Caco-2 (cell line): ENCODE measurements at places on chromosomes 4 and X. TPM values are rescaled to one million over a fixed set of nuclear protein-coding genes. Genes with fewer than 3 reads are reported as not detected.

DNA sequence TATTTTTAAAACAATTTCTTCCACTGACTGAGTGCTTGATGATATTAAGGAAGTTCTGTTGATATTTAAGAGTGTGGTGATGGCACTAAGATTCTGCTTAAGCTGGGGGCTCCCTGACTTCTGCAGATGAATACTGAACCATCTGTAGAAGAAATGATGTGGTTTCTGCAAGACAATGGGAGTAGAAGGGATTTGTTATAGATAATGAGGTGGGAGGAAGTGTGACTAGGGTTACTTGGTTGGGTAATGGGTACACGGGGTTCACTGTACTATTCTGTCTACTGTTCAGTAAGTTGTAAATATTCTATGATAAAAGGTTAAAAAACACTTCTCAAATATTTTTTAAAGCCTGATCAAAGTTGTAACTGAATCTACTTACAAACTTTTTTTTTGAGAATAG lies 60.9 kb upstream of the TXK start:
- H3K27me3 ChIP-seq, result no peaks in the 10 kb centered on the region
- H3K4me1 ChIP-seq, result no peaks in the 10 kb centered on the region
- no peak overlapping the region for H3K4me3 ChIP-seq
- no peak overlapping the region for H3K27ac ChIP-seq
- H3K36me3 ChIP-seq, result no peaks in the 10 kb centered on the region

The MMRN1 gene
- total RNA-seq, result not detected in 2 replicates

The CBLL2 gene
- not detected in 2 replicates for total RNA-seq

DNA sequence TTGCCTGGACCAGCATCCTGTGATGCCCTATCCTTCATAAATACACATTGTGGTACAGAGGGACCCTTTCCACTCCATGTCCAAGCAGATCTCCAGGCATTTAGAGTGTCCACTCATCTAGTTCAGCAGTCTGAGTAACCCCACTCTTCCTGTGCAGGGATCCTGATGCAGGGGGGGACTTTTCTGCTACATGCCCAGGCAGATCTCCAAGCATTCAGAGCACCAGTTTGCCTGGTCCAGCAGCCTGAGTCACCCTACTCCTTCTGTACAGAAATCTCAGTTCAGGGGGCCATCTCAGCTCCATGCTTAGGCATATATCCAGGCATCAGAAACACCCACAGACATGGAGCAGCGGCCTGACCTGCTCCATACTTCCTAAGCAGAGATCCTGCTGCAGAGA lies 1089.8 kb downstream of the FAT4 start:
- no peaks in the 10 kb centered on the region for H3K4me1 ChIP-seq
- H3K27ac ChIP-seq, result no peak overlapping the region
- DNase-seq, result no peak
- H3K4me3 ChIP-seq, result no peak overlapping the region
- H3K27me3 ChIP-seq, result no peaks in the 10 kb centered on the region
- no peaks in the 10 kb centered on the region for H3K36me3 ChIP-seq

DNA sequence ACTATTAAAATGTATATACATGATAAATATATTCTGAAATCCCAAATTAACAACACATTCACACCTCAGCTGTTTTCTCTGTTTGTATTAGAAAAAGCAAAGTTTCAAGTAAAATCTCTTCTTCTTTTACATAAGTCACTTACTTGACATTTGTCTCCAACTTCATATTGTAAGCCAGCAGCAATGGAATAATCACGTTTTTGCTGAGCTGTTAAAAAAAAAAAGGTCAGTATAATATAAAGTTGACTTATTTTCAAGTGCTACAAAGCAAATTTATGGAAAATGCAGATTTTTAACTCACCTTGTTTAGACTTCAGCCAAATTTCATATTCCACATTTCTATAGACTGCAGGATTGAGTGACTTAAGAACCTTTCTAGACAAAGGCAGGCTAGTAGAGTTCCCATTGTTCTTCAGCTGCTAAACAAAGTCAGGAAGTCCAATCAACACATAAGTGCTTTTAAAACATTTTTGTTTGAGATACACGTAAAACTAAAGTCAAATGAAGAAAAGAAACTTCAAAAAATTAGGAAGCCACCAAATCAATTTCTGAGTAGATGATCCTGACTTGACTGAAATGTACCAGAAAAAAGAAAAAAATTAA lies 25.0 kb downstream of the OTUD4 start:
- H3K36me3 ChIP-seq, result no peaks in the 10 kb centered on the region
- DNase-seq, result no peak
- H3K4me1 ChIP-seq, result no peaks in the 10 kb centered on the region
- no peak overlapping the region for H3K27ac ChIP-seq
- no peak overlapping the region for H3K4me3 ChIP-seq
- H3K27me3 ChIP-seq, result no peaks in the 10 kb centered on the region

DNA sequence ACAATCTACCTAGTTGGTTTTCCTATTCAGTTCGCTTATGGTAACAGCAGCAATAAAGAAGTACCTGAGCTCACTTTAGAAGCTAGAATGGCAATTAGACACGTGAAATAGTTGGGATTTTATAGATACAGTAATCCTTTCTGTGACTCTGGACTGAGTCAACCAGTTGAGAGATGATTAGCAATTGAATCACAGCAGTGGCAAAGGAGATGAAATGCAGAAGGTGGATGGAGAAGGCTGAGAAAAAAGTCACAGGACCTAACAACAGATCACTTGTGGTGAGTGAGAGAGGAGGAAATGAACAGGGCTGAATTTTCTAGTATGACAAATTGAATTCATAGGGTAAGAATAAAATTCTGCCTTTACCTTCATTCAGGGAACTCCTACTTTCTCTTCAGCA lies 197.1 kb upstream of the MAGEB18 start:
- no peak overlapping the region for H3K27ac ChIP-seq
- H3K4me1 ChIP-seq, result no peaks in the 10 kb centered on the region
- no peak overlapping the region for H3K4me3 ChIP-seq
- DNase-seq, result no peak

The IL2RG gene
- total RNA-seq, result 5.1 and 9.6 TPM in 2 replicates

The CPZ gene
- 5.2 and 7.7 TPM in 2 replicates for total RNA-seq

DNA sequence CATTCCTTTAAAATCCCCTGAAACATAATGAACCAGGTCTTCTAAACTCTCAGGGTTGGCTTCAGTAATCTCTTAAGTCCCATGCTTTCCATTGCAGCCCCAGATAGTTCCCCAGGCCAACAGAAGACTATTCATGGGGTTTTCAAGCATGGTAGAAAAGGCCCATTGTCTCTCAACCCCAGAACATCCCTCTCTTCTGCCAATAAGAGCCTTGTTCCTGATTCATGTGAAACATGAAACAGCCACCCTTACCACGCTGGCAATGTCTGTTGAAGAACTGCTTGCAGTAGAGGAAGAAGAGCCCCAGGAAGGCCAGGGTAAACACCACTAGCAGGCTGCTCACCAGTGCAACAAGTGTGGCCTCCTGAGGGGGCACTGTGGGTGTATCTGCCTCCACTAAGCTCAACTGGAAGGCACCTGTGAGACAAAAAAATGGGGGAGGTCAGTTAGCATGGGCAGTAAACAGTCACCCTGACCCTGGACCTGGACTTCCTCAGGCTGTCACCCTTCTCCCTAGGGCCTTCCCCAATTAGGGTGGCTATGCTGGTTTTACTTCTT lies 36.4 kb downstream of the EDA2R start:
- H3K4me3 ChIP-seq, result no peak overlapping the region
- no peaks in the 10 kb centered on the region for H3K27me3 ChIP-seq
- no peaks in the 10 kb centered on the region for H3K4me1 ChIP-seq
- no peak for DNase-seq

DNA sequence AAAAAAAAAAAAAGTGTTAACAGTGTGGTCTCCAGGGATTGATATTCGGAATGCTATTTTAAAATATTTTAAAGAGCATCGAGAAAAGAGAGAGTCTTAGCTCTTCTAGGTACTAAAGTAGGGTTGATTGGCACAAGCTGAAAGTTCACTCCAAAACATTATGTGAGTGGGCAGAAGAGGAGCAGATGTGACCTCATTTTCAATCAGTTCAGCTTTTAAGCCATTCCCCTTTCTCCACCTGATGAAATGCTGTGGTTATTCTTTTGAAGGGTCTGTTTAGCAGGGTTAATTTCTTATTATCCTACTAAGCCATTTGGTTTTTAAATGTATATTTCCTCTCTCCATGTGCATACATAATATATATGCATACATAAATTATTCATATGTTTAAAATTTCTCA lies 69.2 kb downstream of the GALNT7 start:
- no peaks in the 10 kb centered on the region for H3K27me3 ChIP-seq
- H3K4me3 ChIP-seq, result no peak overlapping the region
- no peaks in the 10 kb centered on the region for H3K36me3 ChIP-seq
- no peak for DNase-seq
- no peak overlapping the region for H3K27ac ChIP-seq
- H3K4me1 ChIP-seq, result no peaks in the 10 kb centered on the region

DNA sequence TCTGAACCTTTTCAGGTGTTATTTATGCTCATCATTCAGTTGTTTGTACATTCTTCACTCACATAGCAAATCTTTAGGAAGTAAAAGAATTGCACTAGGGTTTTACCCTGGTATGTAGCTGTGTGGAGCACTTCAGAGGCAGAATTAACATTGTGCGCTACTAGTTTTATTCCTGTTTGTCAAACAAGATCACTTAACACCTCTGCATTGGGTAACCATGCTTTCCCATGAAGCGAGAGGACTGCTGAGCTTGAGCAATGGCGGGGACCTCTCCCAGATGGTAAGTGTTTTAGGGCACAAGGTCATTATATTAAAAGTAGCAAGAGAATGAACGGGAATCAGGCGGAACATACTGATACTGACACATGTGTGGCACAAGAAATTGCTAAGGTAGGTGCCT lies 59.2 kb downstream of the SHROOM3 start:
- H3K27ac ChIP-seq, result no peak overlapping the region
- H3K4me3 ChIP-seq, result no peak overlapping the region
- H3K27me3 ChIP-seq, result no peaks in the 10 kb centered on the region
- peaks cover 19% of the 10 kb centered on the region for H3K4me1 ChIP-seq

- H3K36me3 ChIP-seq, result no peaks in the 10 kb centered on the region
- H3K4me3 ChIP-seq, result no peak overlapping the region
- H3K4me1 ChIP-seq, result peaks cover 6% of the 10 kb centered on the region; the same call in 1 of the 2 replicates
- no peak overlapping the region for H3K27ac ChIP-seq
- H3K27me3 ChIP-seq, result no peaks in the 10 kb centered on the region
- DNase-seq, result no peak
These were observed 5.8 kb downstream of the CMC4 start for GRCh38 chrX:155065035-155065734.

The IDUA gene
- 26.4 and 26.9 TPM in 2 replicates for total RNA-seq

The TCP11X2 gene
- total RNA-seq, result not detected in 2 replicates

- H3K4me1 ChIP-seq, result no peaks in the 10 kb centered on the region
- H3K27me3 ChIP-seq, result no peaks in the 10 kb centered on the region
- no peak for DNase-seq
- no peak overlapping the region for H3K27ac ChIP-seq
- H3K36me3 ChIP-seq, result no peaks in the 10 kb centered on the region
These were observed 1974.7 kb downstream of the ARAP2 start for GRCh38 chr4:34269613-34270012.

DNA sequence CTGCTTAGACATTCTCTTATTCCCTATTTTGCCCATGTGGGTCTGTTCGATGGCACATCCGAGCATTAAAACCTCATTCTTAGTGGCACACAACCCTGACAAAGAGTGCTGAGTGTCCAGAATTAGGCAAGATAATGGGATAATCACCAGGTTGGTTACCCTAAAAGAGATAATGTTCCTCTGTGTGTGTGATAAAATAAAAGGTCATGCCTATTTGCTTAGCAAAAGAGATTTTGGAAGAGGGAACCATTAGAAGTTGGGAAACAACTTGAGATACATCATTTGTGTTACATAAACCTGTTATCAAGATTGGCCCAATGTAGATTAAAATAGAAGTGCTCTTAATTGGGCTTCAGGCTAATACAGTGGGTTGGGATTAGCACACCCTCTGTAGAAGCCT lies 182.7 kb downstream of the NWD2 start:
- no peak for DNase-seq

The CEP44 gene
- 18.5 and 20.0 TPM in 2 replicates for total RNA-seq

The CPLX1 gene
- total RNA-seq, result 20.5 and 20.9 TPM in 2 replicates

GRCh38 chrX:105821471-105822121 lies 743 bp upstream of the NRK start:
- DNase-seq, result peak; percentile 47
- H3K27ac ChIP-seq, result no peak overlapping the region
- H3K36me3 ChIP-seq, result no peaks in the 10 kb centered on the region
- no peaks in the 10 kb centered on the region for H3K27me3 ChIP-seq
- no peak overlapping the region for H3K4me3 ChIP-seq

- no peaks in the 10 kb centered on the region for H3K36me3 ChIP-seq
- H3K27me3 ChIP-seq, result no peaks in the 10 kb centered on the region
- no peak overlapping the region for H3K27ac ChIP-seq
- H3K4me3 ChIP-seq, result no peak overlapping the region
These were observed 139.8 kb upstream of the VCX3A start for GRCh38 chrX:6674734-6675133.

GRCh38 chr4:138162259-138162658 lies 79.9 kb downstream of the SLC7A11 start:
- no peak for DNase-seq
- H3K4me1 ChIP-seq, result no peaks in the 10 kb centered on the region
- H3K27me3 ChIP-seq, result no peaks in the 10 kb centered on the region
- no peak overlapping the region for H3K4me3 ChIP-seq
- H3K27ac ChIP-seq, result no peak overlapping the region

DNA sequence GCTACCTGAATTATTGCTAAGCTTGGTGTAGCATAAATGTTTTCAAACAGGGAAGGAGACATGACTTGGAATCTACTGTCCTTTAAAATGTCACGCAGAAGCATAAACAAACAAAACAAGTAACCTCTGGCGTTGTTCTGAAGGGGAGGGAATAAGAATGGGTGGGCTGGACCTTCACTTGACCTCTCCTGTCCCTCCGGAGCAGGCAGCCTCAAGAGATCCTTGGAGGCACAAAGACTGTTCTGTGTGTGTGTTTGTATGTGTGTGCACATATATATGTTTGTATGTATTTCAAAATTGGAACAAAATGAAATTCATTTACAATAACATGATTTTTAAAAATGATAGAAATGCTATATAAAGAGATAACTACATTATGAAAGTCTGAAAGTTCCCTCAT lies 91.3 kb upstream of the DCLK2 start:
- no peaks in the 10 kb centered on the region for H3K36me3 ChIP-seq
- no peaks in the 10 kb centered on the region for H3K27me3 ChIP-seq
- no peak overlapping the region for H3K4me3 ChIP-seq
- no peaks in the 10 kb centered on the region for H3K4me1 ChIP-seq
- no peak for DNase-seq

- H3K4me1 ChIP-seq, result peaks cover 16% of the 10 kb centered on the region; the same call in 1 of the 2 replicates
- DNase-seq, result peak; percentile 92
- H3K27me3 ChIP-seq, result no peaks in the 10 kb centered on the region
These were observed at the start of gene SYP for GRCh38 chrX:49199906-49200771. Gene SYP, minus strand, starts transcription at chrX:49200193. Its CDS starts 7 bp downstream, at chrX:49200186.

The ENAM gene
- not detected in 2 replicates for total RNA-seq

The CISD2 gene
- total RNA-seq, result 54.0 and 58.6 TPM in 2 replicates

- H3K36me3 ChIP-seq, result no peaks in the 10 kb centered on the region
- no peak for DNase-seq
- no peak overlapping the region for H3K27ac ChIP-seq
These were observed 519.5 kb downstream of the BCOR start for GRCh38 chrX:39577985-39578869.

- no peaks in the 10 kb centered on the region; the same call in 1 of the 2 replicates for H3K27me3 ChIP-seq
- H3K4me3 ChIP-seq, result no peak overlapping the region
- no peaks in the 10 kb centered on the region for H3K4me1 ChIP-seq
- no peak for DNase-seq
- H3K36me3 ChIP-seq, result no peaks in the 10 kb centered on the region
These were observed 35.4 kb upstream of the PPA2 start for GRCh38 chr4:105509291-105509690.

The MID1 gene
- total RNA-seq, result 54.0 and 61.3 TPM in 2 replicates

The TIGD4 gene
- 0.95 and 1.0 TPM in 2 replicates for total RNA-seq

- no peak for DNase-seq
- H3K4me1 ChIP-seq, result no peaks in the 10 kb centered on the region
- H3K27me3 ChIP-seq, result no peaks in the 10 kb centered on the region
- H3K27ac ChIP-seq, result no peak overlapping the region
These were observed 584.2 kb upstream of the FTHL17 start for GRCh38 chrX:31656013-31656412.

- no peak overlapping the region for H3K4me3 ChIP-seq
- no peak for DNase-seq
- H3K27me3 ChIP-seq, result no peaks in the 10 kb centered on the region; the same call in 1 of the 2 replicates
These were observed 122.9 kb downstream of the LDB2 start for GRCh38 chr4:16775411-16776154.
